ENCODE measurements at places on chromosomes 1 and 21.
A peak's percentile ranks its signal among the peaks of the same experiment; 100 is the strongest.

- DNase-seq, result no peak
Measured at GRCh38 chr21:15279482-15279881, 214.7 kb upstream of the NRIP1 start.

GRCh38 chr1:163063143-163063542 lies 6.0 kb upstream of the RGS4 start:
- DNase-seq, result no peak

GRCh38 chr1:228010921-228011320 lies 4.1 kb downstream of the WNT3A start:
- DNase-seq, result no peak

DNA sequence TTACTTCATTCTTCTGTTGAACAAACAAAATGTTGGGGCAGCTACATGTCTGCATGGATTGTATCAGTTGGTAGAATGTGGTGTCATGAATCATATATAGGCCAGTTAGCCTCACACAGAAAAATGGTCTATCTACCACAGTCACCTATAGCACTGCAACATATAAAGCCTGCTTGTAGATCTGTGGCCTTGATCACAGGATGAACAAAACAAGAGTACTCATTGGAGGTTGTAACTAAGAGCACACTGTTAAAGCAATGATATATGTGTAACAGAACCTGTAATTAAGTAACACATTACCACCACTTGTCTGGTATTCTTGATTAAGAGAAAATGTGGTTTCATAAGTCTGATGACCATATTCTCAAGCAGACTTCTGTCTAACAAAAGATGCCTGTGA lies 167.3 kb upstream of the SGIP1 start:
- DNase-seq, result no peak

DNA sequence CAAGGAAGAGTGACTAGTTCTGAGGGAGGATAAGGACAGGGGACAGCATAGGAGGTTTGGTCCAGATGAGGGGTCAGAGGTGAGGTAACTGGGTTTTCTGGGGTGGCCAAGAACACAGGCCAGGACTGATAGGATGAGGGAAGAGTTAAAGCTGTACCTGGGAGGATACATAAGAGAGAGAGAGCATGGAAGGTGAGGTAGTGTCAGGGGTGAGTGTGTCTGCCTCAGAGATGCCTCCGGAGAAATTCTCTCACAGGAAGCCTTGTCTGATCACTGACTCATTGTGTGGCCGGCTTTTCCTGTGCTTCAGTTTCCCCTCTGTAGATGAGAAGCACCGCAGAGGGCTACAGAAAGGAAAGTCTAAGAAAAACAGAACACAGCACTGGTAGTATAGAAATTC lies 40.2 kb downstream of the FASLG start:
- DNase-seq, result no peak

DNA sequence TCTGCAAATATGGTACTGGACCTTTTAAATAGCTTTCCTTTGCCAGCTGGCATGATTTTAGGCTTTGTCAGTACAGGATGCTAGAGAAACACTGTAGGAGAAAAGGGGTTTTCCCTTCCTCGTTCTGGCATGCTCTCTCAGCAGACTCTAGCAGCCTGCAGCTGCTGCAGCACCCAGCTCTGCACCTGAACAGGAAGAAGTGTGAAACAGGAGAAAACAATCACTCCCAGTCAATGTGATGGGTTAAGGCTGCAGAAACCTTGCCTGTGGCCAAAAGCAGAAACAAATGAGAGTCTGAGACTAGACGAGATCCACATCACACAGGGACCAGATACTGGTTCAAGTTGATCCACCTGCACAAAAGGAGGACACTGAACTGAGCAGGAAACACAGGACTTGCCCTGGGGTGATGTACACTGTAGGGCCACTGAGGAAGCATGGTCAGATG lies 21.2 kb downstream of the OVGP1 start:
- no peak for DNase-seq

DNA sequence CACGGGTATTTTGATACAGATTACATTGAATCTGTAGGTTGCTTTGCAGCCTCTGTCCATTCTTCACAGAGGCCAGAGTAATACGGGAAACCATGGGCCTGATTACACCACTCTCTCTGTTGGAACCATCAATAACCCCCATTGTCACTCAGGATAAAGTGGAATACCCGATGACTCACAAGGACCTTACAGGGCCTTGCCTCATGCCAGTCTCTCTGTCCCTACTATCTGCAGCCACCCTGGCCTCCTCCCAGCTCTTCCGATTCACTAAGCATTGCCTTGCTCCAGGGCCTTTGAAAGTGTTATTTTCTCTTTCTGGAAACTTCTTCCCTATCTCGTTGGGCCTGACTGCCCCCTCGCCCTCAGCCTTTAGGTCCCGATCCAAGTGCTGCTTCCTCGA lies 61.7 kb downstream of the HMGB4 start:
- no peak for DNase-seq

GRCh38 chr1:56707379-56707778 lies 62.3 kb downstream of the PRKAA2 start:
- no peak for DNase-seq

GRCh38 chr21:18443701-18444100 lies 40.1 kb upstream of the TMPRSS15 start:
- no peak for DNase-seq

- DNase-seq, result peak; percentile 29
Measured at GRCh38 chr1:161258439-161259344, at the start of gene PCP4L1. TSS of gene PCP4L1 (plus strand) at chr1:161258745. CDS start at chr1:161258975, 230 bp downstream.

Data from tibial artery (tissue), 4 donors.